Epithelial cell of esophagus (primary cell): ENCODE measurements at places on chromosomes 13 and 19.

GRCh38 chr13:31007417-31007816 is 75.0 kb downstream of the TEX26 start:
- DNase-seq, result no peak

GRCh38 chr13:98890186-98890585 is 87.7 kb downstream of the DOCK9 start:
- DNase-seq, result peak; percentile 98

DNA sequence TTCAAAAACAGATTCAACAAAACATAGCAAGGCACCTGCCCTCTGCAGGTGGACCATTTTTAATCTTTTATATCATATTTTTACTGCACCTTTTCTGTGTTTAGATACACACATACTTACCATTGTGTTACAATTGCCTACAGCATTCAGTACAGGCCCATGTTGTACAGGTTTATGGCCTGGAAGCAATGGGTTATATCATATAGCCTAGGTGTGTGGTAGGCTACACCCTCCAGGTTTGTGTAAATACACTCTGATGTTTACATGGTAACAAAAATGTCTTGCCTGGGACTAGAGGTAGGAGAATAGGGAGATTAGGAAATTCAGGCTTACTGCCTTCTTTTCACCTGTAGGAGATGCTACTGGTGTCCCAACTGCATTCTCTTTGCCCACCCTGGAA is 8.2 kb upstream of the UBAC2 start:
- DNase-seq, result no peak

DNA sequence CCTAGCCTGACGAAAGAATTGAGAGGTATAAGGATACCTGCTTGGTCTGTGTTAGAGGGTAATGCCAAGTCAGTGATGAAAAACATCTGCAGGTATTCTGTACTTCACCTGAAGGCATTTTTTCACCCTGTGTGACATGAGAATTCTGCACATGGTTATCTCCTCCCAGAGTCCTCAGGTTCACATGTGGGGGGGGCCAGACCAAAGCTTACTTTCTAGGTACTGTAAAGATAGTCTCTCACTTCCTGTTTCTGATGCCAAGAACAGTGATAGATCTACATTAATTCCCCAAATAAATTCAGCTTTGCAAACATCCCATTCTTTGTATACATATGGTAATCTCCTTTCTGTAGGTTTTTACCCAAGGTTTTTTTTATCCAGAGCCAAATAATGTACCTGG is 53.4 kb downstream of the GPC6 start:
- no peak for DNase-seq

DNA sequence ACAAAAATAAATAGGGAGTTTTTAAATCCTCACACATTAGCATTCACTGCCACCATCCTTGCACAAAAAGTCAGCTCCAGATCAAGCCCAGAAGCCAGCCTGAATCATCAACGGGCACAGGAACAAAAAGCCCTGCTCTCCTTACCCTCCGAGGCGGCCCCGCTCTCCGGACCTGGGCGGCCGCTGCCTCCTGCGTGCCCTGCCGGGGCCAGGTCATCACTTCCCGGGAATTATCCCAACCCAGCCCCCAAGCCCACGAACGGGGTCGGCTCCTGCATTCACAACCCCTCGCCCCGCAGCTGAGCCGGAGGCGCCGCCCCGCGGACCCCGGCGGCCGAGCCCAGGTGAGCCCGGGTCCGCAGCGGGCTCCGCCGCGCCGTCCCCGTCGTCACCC is 754 bp downstream of the DNAJB1 start:
- DNase-seq, result no peak

- DNase-seq, result peak; percentile 97
Observed at GRCh38 chr19:46902402-46902766, 41.6 kb downstream of the ARHGAP35 start.

- peak; percentile 63 for DNase-seq
Observed at GRCh38 chr19:32570081-32570785, 10.8 kb upstream of the PDCD5 start.

DNA sequence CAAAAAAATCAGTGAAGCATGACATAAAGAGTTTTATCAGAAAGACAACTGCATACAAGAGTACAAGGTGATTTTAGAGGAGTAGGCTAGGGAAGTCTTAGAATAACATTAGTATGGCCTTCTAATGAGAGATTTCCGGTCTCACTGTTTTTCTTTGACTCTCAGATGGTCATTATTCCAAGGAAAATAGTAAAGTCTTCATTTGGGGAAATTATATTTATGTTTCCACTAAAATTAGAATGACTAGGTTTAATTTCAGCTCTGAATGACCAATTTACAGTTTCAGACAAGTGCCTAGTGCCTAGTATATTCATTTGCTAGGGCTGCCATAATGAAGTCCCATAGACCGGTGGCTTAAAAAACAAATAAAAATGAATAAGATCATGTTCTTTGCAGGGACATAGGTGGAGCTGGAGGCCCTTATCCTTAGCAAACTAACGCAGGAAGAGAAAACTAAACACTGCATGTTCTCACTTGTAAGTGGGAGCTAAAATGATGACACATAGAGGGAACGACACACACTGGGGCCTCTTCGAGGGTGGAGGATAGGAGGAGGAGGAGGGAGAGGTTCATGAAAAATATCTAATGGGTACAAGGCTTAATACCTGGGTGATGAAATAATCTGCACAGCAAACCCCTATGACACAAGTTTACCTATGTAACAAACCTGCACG is 303.1 kb downstream of the PCDH9 start:
- peak; percentile 94 for DNase-seq

- DNase-seq, result peak; percentile 68
Observed at GRCh38 chr19:46616631-46617322, 8.1 kb downstream of the PTGIR start.

- no peak for DNase-seq
Observed at GRCh38 chr19:3375221-3376090, 9.1 kb downstream of the NFIC start.

DNA sequence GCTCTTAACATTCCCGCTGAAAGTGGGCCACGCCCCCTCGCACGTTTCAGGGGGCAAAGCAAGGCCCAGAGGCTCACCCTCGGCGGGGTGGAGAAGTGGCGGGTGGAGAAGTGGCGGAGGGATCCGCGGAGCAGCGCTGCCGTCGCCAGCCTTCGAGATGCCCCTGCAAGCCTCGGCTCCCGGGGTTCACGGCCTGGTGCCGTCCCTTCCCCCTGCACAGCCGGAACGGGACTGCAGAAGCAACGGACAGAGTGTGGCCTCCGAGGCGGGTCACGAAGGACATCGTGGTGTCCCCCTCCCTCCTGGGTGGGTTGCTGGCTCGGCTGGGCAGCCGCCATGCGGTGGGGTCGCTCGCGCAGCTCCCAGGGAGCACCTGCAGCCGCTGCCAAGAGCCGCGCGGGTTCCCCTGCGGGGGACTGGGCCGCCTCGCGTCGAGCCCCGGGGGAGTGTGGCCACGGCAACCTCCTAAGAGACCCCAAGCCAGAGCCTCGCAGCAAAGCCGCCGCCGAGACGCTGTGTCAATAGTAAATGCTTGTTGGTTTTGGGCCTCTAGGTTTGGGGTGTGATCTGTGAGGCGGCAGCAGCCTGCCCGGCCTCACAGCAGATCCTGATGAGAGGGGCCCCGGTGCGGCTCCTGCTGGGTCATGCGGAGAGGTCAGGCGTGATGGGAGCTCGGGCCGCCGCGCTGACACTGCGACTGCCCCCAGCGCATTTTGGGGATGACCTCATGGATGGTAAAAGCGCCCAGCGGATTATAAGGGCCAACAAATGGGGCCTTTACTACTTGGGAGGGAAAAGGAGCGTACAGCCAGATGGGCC is 5.5 kb downstream of the TPGS1 start:
- DNase-seq, result no peak

GRCh38 chr13:19567820-19568534 is 6.6 kb upstream of the TPTE2 start:
- DNase-seq, result no peak

- DNase-seq, result no peak
Observed at GRCh38 chr13:113607056-113607888, 22.7 kb downstream of the TFDP1 start.

DNA sequence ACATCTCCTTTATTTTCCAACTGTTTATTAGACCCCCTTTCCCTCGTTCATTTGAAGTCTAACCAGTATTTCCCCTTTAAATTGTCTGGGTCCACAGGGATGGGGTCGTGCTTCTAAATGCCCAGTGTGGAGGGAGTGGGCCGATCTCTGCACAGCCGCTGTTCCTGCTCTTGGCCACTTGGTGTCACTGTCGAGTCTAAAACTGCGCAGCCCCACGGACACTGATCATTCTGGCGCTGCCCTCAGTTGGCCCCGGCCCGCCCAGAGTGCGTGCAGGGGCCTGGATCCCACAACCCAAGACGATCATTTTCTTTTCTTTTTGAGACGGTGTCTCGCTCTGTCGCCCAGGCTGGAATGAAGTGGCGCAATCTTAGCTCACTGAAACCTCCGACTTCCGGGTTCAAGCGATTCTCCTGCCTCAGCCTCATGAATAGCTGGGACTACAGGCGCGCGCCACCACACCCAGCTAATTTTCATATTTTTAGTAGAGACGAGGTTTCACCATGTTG is 12.0 kb downstream of the WDR88 start:
- peak; percentile 51 for DNase-seq

GRCh38 chr13:112574834-112575613 is 12.9 kb downstream of the TUBGCP3 start:
- no peak for DNase-seq

DNA sequence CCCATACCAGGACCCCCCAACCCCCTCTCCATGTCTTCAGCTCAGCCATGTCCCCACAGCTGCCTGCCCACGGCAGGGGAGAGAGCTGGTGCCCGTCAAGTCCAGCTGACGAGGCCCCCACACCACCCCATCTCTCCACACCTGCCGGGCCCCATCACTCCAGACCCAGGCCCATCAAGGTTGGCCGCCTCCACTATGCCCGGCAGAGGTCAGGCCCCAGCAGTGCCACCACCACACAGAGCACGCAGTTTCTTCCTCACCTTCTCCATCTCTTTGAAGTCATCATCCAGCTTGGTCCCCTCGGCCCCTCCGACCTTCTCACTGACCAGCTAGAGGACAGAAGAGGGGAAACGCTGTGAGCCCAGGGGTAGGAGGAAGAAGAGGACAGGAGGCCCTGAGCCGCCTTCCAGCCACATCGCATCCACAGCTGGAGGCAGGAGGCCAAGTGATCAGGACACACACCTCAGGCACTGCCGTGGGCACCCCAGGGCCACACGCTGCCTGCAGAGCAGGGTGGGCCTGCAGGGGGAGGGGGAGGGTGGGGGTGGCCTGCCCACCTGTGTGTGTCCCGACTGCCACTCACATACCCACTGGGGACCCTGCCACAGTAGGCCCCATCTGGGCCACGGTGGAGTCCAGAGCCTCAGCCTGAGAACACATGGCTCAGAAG is 23.4 kb downstream of the MPND start:
- no peak for DNase-seq
